ENCODE measurements at places on chromosomes 3 and 15.

- DNase-seq: no peak
These were observed 21.8 kb downstream of the CDCP1 start for GRCh38 chr3:45124352-45124751.

DNA sequence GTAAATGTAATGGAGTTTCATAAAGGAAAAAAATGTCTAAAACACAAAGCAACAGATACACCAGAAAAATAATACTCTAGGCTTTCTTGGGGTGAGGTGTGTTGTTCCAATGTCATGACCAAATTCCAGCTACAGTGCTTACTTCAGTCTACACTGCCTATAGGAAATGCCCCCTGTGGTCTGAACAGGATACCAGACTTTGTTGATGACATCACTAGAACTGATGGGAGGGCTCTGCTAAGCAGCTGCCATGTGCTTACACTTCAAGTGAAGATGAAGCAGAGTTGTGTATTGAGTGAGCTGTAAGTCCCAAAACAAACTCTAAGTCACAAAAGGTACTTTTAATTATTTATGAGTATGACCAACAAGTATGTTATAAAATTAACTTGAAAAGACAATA, 456.1 kb upstream of the IL12A start:
- DNase-seq: no peak

DNA sequence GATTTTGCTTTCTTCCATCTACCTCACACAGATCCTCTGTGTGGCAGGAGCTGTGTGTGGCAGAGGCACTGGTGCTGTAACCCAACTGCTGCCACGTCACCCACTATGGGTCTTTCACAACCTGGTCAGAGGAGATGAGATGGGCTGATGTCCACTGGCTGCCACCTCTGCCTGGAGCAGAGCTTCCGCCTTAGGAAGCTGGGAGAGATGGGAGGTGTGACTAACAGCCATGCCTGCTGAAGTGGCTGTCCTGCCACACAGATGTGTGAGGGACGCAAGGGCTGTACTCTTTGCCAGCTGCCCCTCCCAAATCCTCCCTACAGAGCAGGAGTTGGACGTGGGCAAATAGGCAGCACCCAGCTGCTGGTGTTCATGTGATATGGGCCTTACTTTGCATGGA, 329.5 kb downstream of the GABRB3 start:
- no peak for DNase-seq

GRCh38 chr3:106836906-106837305, 540.3 kb upstream of the CCDC54 start:
- no peak for DNase-seq

GRCh38 chr3:158261371-158261991, 151.6 kb downstream of the RSRC1 start:
- DNase-seq: no peak

DNA sequence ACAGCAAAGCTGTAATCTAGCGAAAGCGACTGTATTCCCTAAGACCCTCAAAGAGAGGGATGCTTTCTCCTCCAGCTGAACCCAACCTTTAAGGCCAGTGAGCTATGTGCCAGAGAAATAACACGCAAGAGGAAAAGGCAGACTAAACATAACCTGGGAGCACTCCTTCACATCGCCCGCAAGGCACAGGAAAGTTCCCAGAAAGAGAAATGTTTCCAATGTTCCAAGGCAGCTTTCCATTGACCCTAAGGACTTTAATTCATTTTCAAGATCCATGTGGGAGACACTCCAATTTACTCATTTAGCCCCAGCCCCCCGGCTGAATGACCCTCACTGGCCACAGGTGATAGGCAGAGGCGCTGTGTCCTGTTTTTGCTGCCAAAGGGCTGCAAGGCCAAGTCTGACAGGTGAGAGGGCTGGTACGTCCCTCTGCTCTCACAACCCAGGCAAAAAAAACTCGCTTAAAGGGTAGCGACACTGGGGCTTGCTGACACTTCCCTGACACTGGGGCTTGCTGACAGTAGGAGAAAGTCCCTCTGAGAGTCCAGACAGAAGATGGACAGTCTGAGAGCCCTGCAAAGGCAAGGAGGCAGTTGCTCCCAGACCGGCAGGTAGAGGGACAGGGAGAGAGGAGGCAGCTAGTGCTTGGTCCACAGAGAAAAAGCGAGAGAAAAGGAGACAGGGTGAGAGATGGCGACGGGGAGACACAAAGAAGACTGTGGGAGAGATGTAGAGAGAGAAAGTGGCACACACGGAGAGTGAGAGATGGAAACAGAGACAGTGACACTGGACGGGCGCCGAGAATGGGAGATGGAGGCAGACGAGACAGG, 702 bp downstream of the ARHGEF3 start:
- DNase-seq: no peak

DNA sequence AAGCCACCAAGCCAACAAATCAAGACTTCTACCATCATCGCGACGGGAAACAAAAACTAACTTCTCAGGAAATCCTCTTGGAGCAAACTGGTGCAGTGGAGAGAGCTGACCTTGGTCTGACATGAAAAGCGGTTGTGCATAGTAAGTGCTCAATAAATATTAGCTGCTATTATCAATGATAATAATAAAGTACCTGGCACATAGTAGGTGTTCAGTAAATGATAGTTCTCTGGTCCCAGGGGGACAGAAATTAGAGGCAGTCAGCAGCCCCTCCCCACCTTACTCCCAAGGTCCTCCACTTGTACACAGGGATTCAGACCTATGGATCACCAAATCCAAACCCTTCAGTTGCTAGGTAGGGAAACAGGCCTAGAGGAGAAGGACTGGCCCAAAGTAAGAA, 6.0 kb upstream of the CSK start:
- no peak for DNase-seq

DNA sequence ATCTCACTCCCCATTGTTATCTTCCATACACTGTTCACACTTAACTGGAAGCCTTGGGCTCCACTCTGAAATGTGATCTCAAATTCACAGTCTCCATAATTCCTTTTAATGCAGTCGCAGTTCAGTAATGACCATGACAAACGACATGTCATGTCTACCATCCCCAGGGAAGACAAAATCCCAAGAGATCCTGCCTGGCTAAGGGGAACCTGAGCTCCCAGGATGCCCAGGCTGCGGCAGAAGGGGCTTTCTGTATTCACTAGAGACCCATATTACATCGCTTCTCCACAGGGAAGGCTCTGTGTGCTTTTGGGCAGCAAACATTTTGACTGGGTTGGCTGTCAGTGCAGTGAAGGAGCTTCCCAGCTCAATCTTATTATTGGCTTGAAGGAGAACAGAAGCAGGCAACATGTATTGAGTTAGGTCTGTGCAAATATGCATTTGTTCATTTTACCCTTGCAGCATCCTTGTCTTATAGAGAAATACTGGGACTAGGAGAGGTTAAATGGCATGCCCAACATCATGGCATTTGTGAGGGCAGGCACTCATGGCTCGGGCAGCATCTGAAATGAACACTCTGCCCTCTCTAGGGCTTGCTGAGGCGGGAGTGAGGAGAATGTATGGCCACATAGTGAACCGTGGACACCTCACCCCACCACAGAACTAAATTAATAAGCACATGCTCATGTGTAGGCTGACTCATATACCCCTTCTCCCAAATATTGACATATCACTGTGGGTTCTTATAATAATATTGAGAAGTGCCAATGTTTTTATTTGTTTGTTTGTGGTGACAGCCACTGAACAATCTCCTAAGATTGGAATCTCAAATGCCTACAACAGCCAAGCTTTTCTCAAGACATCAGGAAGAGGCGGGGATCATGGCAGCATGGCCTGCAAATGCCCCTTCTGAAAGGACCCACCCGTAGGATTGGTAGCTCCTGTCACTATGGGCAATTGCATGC, 141.6 kb upstream of the FOXB1 start:
- DNase-seq: no peak

GRCh38 chr3:139935016-139935865, at the start of gene CLSTN2:
Gene CLSTN2, plus strand, starts transcription at chr3:139935185.
- DNase-seq: peak; percentile 11

- DNase-seq: no peak
These were observed 7.6 kb upstream of the GMNC start for GRCh38 chr3:190870127-190870526.

DNA sequence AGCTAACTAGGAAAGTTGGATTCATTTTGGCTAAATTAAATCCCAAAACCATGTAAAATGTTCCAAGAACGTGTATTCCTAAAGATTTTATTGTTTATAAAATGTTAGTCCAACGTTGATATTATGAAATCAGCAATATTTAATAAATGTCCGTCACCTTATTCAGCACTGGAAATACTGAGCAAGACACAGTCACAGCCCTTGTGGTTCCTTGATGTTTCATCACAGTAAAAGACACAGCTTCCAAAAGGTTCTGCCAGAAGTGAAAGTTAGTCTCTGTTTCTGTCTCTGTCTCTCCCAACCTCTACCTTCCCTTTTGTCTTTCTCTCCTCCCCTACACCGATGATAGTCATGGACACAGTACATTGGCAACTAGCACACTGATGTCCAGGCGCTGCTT, 82.2 kb upstream of the BOC start:
- no peak for DNase-seq

DNA sequence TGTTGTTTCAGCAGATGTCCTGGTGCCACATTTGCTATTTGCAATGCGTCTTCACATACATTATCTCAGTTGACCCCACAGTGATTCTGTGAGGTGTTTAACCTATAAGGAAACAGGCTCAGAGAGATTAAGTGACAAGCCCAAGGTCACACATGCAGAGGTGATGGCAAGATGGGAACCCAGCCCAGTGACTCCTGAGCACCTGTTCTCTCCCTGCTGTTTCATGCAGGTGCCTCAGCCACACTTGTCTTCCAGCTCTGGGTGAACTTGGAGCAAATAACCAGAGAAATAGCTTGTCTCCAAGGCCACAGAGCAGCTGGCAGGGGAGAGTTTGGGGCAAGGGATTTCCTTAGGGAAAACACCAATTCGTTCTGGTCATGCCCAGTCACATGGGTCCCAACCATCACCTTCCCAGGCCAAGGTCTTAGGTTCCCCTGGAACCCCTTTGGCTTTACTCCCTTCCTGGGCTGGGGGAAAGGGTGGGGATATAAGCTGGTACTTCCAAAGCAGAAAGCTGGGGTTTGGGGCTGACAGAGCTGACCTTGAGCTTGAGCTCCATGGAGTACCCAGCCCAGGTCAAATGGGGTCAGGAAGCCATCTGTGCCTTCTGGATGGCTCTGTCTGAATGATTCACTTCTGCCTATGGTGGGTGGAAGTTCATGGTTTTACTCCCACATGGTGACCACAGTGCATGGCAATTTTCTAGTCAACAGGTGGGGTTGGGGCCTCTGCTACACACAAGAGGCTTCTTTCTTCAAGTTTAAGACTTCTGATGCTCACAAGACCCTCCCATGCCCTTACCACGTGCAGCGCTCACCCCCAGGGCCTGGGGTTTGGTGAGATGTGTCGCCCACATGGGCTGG, 22.4 kb downstream of the LIPC start:
- DNase-seq: no peak

DNA sequence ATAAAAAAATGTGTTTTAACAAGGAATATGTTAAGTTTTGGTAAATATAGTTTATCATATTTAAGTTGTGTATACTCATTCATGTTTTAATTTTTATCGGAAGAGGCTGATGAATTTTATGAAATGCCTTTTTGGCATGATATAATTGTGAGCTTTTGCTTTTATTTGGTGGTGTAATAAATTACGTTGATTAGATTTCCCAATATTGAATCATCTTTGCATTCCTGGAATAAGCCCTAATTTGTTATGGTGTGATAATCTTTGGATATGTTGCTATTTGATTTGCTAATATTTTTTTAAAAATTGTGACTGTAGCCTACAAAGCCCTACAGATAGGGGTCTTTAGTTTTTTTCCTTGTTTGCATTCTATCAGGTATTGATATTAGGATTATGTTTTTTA, 107.4 kb downstream of the IGF1R start:
- no peak for DNase-seq

GRCh38 chr3:194808640-194809097, 123.0 kb downstream of the FAM43A start:
- no peak for DNase-seq

- DNase-seq: no peak
These were observed 35.6 kb downstream of the PDCD6IP start for GRCh38 chr3:33834096-33834453.

- DNase-seq: no peak
These were observed 14.3 kb upstream of the SLC9C1 start for GRCh38 chr3:112308151-112308911.

DNA sequence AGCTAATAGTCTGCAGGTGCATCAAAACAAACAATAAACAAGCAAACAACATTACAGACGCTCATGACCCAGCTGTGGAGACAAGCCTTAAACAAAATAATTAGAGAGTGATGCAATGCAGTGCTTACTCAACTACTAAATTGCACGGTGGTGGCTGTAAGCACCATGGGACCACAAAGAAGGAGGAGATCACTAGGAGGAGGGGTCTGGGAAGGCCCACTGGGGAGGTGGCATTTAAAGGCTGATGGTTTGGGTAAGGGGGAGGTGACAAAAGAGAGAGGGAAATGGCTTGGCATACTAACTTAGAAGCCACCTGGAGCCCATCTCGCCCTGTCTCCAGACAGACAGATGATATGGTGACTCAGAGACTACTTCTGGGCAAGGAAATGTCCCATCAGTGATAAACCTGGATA, 516.7 kb downstream of the FOXP1 start:
- no peak for DNase-seq

DNA sequence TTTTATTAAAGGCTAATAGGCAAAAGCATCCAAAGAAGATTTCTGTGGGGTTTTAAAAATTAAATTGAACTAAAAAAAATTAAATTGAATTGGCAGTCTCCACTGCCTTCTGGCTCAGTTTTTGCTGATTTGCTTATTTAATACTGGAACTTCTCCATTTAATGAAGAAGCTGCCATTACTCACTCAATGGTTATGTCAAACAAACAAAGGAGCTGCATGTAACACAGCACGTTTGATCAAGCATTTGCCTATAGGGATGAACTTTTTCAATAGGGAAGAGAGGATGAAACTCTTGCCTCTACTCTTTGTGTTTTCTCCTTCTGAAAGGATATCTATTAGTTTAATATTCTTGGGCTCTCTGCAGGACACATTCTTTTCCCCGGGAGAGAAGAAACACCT, 4.8 kb upstream of the HCLS1 start:
- DNase-seq: no peak

GRCh38 chr3:43852066-43852465, 161.3 kb downstream of the ABHD5 start:
- no peak for DNase-seq

DNA sequence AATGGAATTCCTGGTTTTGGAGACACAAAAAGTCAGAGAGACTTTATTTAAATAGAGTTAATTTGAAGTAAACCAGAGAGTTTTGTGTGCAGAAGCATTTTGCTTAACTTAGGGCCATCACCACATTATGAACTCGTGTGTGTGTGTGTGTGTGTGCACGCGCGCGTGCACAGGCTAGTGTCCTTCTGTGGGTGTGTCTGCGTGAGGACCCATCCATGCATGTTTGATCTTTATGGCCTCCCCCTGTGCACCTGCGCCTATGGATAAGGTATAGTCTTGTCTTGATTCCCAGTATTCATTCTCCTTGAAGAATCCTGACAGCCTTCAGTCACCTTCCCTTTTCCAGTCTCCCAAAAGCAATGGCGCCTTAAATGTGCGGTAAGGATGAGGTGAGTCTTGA, 26.0 kb downstream of the MUC20 start:
- DNase-seq: no peak

DNA sequence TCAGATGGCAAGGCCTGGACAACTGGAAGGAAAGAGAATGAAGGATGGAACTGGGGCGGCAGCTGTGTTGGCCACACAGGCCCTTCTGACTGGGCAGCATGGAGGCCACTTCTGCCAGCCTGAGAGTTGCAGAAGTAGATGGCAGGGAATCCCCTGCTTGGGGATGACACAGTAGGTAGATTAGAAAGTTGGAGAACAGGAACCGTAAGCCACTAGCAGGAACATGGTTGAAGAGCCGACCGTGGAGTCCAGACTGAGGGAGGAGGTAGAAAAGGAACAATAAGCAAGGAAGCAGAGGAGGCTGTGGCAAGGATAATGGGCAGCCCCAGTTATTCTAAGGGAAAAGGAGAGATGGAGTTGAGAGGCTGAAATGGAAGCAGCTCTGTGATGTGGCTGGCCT, 26.4 kb upstream of the ZNF774 start:
- DNase-seq: no peak
